ENCODE measurements at places on chromosomes 1 and 21.

DNA sequence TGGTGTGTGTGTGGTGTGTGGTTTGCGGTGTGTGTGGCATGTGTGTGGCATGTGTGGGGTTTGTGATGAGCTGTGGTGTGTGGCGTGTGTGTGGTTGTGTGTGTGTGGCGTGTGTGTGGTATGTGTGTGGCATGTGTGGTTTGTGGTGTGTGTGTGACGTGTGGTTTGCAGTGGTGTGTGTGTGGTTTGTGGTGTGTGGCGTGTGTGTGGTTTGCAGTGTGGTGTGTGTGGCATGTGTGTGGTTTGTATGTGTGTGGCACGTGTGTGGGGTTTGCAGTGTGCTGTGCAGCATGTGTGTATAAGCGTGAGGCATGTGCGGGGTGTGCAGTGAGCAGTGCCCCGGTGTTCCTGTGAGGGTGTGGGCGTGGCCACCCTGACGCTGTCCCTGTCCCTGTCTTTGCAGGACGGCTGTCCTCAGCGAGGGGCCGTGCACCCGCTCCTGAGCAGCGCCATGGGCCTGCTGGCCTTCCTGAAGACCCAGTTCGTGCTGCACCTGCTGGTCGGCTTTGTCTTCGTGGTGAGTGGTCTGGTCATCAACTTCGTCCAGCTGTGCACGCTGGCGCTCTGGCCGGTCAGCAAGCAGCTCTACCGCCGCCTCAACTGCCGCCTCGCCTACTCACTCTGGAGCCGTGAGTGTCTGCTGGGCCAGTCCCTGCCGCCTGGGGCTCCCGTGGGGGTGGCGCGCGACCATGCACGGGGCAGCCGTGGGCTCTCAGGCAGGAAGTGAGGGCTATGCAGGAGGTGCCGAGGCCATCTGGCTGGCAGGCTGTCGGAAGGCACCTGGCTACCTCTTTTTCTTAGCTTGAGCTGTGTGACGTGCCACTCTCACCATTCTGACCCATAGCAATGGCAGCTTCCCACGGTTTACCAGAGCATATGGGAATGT, 52.6 kb upstream of the TRAPPC10 start:
- H3K4me1 ChIP-seq, result peaks cover 34% of the 10 kb centered on the region
- H3K27me3 ChIP-seq, result no peaks in the 10 kb centered on the region
- peaks cover 23% of the 10 kb centered on the region for H3K36me3 ChIP-seq
- no peak overlapping the region for H3K27ac ChIP-seq

- H3K27me3 ChIP-seq, result no peaks in the 10 kb centered on the region
- no peaks in the 10 kb centered on the region for H3K36me3 ChIP-seq
- DNase-seq, result no peak
- H3K4me3 ChIP-seq, result no peak overlapping the region
Observed at GRCh38 chr1:81446000-81446669, 354.6 kb upstream of the ADGRL2 start.

DNA sequence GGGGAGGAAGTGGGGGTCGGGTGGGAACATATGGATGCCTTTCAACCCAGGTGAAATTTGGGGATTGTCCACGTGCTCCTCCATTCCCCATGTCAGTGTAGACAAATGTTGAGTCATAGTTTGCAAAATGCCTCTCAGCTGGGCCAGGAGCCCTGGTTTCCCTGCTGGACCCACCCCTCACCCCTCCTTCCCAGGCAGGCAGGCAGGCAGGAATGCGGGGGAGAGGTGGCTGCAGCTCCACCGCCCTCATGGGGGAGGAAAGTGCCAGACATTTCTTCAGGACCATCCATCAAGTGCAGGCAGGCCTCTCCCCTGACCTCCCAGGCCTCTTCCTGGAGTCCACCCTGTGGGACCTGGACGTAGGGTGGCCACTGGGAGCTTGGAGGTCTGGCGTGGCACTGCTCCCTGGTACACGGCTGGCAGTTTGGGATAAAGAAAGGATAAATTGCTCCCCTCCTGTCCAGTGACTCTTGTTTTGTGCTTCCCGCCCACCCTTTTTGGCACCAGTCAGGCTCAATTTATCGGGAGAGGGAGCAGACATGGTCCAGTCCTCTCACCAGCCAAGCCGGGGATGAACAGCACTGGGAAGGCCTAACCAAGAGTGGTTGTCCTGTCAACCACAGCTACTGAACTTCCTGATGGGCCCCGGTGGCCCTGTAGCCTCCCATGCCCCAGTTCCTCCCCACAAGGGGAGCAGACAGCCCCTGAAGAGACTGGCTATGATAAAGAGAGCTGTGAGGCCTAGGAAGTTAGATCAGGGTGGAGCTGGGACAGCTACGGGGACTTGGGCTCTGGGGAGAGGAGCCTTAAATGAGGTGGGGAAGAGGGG, 18.9 kb downstream of the NPR1 start:
- H3K4me3 ChIP-seq, result no peak overlapping the region
- peak overlapping the region; percentile 84 for H3K27ac ChIP-seq
- H3K27me3 ChIP-seq, result no peaks in the 10 kb centered on the region
- peaks cover 33% of the 10 kb centered on the region for H3K4me1 ChIP-seq

DNA sequence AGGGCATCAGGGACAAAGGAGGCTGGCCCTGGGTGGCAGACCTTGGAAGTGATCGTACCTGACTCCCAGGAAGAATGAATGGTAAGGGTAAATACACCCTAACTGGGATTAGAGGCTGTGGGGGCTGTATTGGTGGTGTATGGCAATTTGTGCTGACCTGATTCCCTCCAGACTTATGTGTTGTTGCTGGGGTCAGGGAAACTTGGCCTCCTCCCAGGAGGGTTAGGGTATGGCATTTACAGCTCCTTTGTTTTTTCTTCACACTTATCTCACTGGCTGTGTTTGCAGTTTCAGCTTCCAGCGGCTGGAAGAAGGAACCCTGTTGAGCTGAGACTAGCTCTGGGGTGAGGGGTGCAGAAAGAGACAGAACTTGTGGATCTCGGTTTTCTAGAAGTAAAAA, 8.2 kb downstream of the VANGL1 start:
- peaks cover 36% of the 10 kb centered on the region for H3K4me1 ChIP-seq
- no peak overlapping the region for H3K27ac ChIP-seq
- no peaks in the 10 kb centered on the region for H3K27me3 ChIP-seq
- peaks cover 8% of the 10 kb centered on the region for H3K36me3 ChIP-seq

DNA sequence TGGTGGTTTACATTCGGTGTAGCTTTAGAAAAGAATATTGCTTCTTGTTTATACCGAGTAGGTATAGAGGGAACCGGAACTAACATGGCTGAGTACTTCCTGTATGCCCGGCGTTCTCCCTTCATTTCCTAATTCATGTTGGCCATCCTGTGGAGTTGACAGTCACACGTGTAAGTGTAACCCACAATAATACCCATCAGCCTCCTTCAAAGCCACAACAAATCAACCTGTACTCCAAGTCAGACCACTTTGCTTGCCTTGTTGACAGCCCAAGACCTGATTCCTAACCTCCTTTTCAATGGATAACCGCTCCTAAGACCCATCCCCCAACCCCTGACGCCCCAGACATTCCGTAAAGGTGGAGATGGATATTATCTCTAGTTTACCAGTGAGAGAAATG, 42.1 kb downstream of the UBE2U start:
- H3K4me3 ChIP-seq, result no peak overlapping the region
- H3K4me1 ChIP-seq, result no peaks in the 10 kb centered on the region
- DNase-seq, result no peak
- H3K27ac ChIP-seq, result no peak overlapping the region

DNA sequence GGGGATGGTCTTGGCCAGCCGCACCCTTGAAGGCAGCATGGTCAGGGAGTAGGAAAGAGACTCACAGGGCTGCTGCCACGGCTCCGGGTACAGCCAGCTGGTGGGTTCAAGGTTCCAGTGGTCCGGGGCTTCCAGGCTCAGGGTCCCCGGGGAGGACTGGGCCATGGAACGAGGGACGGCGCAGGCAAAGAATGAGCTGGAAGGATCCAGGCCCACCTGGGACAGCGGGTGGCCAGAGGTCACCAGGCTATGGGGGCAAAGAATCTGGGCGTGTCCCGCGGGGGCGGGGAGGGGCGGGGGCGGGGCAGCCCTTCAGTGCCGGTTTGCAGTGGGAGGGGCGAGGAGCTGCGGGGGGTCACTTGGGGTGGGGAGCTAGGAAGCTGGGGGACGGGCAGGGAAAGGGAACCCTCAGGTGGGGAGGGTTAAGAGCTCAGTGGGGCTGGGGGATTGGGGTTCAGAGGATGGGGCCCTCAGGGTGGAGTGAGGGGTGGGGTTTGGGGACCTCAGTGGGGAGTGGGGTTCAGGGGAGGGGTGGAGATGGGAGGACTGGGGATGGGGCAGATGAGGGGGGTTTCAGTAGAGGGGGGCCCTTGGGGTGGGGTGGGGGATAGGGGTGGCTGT, at the start of gene DNMT3L:
Gene DNMT3L (minus strand): TSS at position 223 of the 621 bp plus-strand sequence. CDS start 638 bp downstream, outside the sequence.
- H3K27ac ChIP-seq, result no peak within 1 kb of the TSS
- no peaks in the 10 kb centered on the region for H3K27me3 ChIP-seq
- no peaks in the 10 kb centered on the region for H3K36me3 ChIP-seq
- no peaks in the 10 kb centered on the region for H3K4me1 ChIP-seq

- H3K27me3 ChIP-seq, result no peaks in the 10 kb centered on the region
- no peak for DNase-seq
- no peaks in the 10 kb centered on the region for H3K36me3 ChIP-seq
- H3K4me1 ChIP-seq, result no peaks in the 10 kb centered on the region
Observed at GRCh38 chr1:208521534-208521933, 277.4 kb upstream of the PLXNA2 start.

DNA sequence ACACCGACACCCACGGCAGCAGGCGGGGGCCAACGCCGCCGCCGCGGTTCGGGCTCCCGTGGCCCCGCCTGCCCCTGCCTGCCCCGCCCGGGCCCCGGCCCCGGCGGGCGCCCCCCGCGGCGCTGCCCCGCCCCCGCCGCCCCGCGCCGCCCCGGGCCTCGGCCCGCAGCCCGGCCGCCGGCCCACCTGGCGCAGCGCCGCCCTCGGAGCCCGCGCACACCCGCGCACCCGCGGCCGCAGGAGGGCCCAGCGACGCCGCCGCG, at the start of gene WNT3A:
Gene WNT3A (plus strand): TSS at position 213 of the 263 bp plus-strand sequence. CDS start 131 bp downstream, outside the sequence.
- no peak within 1 kb of the TSS for H3K27ac ChIP-seq
- no peaks in the 10 kb centered on the region for H3K36me3 ChIP-seq
- peaks cover 5% of the 10 kb centered on the region for H3K4me1 ChIP-seq
- peaks cover 26% of the 10 kb centered on the region for H3K27me3 ChIP-seq
- no peak for DNase-seq

- no peak overlapping the region for H3K4me3 ChIP-seq
- no peak for DNase-seq
- H3K4me1 ChIP-seq, result no peaks in the 10 kb centered on the region
- H3K36me3 ChIP-seq, result peaks cover 4% of the 10 kb centered on the region
- no peak overlapping the region for H3K27ac ChIP-seq
Observed at GRCh38 chr1:2145946-2146835, 48.4 kb downstream of the FAAP20 start.

GRCh38 chr1:15684042-15684461, at the start of gene PLEKHM2:
Gene PLEKHM2 (plus strand): TSS chr1:15684320. CDS start chr1:15684559, 239 bp downstream.
- DNase-seq, result no peak
- no peaks in the 10 kb centered on the region for H3K27me3 ChIP-seq
- peak within 1 kb of the TSS; percentile 98 for H3K27ac ChIP-seq
- H3K36me3 ChIP-seq, result no peaks in the 10 kb centered on the region
- H3K4me1 ChIP-seq, result peaks cover 54% of the 10 kb centered on the region

GRCh38 chr1:58264462-58264861, 282.1 kb downstream of the OMA1 start:
- no peaks in the 10 kb centered on the region for H3K27me3 ChIP-seq
- H3K4me3 ChIP-seq, result no peak overlapping the region
- H3K36me3 ChIP-seq, result no peaks in the 10 kb centered on the region
- H3K27ac ChIP-seq, result no peak overlapping the region
- no peak for DNase-seq
- H3K4me1 ChIP-seq, result no peaks in the 10 kb centered on the region

GRCh38 chr1:34780528-34780927, 486 bp upstream of the GJB3 start:
- DNase-seq, result no peak
- H3K27ac ChIP-seq, result no peak overlapping the region
- H3K36me3 ChIP-seq, result no peaks in the 10 kb centered on the region
- H3K4me1 ChIP-seq, result no peaks in the 10 kb centered on the region
- peaks cover 20% of the 10 kb centered on the region for H3K27me3 ChIP-seq

DNA sequence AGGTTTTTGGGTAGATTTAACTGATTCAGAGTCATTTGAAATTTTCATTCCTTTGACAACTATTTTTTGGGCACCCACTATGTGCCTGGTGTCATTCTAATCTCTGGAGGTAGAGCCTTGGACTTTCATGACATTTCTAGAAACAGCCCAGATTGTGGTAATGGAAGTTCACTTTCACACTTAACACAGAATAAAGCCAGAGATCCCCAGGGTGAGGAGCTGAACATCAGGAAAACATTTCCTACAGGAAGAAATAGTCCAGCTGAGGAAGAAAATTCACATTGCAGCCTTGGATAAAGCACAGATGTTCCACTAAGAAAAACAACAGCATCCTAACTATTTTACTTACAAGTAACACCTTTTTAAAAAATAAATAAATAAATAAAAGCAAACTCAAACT, 102.4 kb upstream of the KRTAP19-8 start:
- no peak for DNase-seq
- H3K36me3 ChIP-seq, result no peaks in the 10 kb centered on the region
- no peaks in the 10 kb centered on the region for H3K4me1 ChIP-seq
- H3K4me3 ChIP-seq, result no peak overlapping the region
- H3K27ac ChIP-seq, result no peak overlapping the region
- no peaks in the 10 kb centered on the region for H3K27me3 ChIP-seq

GRCh38 chr1:86052948-86053698, 103.4 kb downstream of the COL24A1 start:
- no peaks in the 10 kb centered on the region for H3K36me3 ChIP-seq
- no peaks in the 10 kb centered on the region for H3K4me1 ChIP-seq
- no peaks in the 10 kb centered on the region for H3K27me3 ChIP-seq
- no peak overlapping the region for H3K27ac ChIP-seq

GRCh38 chr1:27521861-27522431, 32.0 kb upstream of the WASF2 start:
- H3K27me3 ChIP-seq, result no peaks in the 10 kb centered on the region
- no peak for DNase-seq
- no peaks in the 10 kb centered on the region for H3K36me3 ChIP-seq
- no peak overlapping the region for H3K4me3 ChIP-seq
- H3K4me1 ChIP-seq, result peaks cover 96% of the 10 kb centered on the region

DNA sequence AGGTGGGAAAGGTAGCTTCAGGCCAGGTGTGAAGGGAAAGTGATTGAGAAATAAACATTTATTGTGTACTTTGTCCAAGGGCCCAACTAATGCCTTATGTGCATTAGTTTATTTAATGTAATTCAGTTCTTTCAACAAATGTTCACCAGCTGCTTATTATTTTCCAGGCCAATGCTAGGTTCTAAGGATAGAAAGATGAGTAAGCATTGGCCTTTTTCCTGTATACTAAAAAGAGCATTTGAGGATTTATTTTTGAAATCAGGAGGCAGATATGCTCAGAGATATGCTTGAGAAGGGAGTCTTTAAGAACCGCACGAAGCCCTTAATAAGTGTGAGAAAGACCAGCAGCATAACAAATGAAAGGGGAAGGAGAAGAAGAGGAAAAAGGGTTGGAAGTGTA, 32.0 kb downstream of the CLCA1 start:
- H3K4me1 ChIP-seq, result no peaks in the 10 kb centered on the region
- no peak overlapping the region for H3K27ac ChIP-seq

Measured in right atrium auricular region (tissue), 2 donors.